ENCODE measurements at places on chromosomes 7 and 10.

- no peak for DNase-seq
Observed at GRCh38 chr10:102302611-102303010, 57.3 kb downstream of the GBF1 start.

- no peak for DNase-seq
Observed at GRCh38 chr10:132458586-132459300, 61.7 kb downstream of the PWWP2B start.

DNA sequence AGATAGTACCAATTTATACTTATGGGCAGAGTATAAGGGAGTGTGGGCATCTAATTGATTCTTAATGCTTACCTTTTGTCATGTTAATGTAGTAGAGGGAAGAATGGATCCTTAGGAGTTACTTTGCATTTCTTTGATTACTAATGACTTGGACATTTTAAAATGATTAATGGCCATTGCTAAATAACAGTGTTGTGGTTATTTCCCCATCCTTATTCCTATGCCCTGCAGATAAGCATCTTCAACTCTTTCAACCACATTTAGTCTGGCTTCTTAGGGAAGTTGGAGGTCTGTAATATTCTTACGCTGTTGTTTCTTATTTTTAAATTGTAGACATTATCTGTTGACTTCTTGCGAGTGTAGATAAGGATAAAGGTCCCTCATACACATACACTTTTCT, 37.2 kb downstream of the KAT6B start:
- DNase-seq: no peak

GRCh38 chr7:131890176-131890575, 333.7 kb upstream of the PODXL start:
- no peak for DNase-seq

DNA sequence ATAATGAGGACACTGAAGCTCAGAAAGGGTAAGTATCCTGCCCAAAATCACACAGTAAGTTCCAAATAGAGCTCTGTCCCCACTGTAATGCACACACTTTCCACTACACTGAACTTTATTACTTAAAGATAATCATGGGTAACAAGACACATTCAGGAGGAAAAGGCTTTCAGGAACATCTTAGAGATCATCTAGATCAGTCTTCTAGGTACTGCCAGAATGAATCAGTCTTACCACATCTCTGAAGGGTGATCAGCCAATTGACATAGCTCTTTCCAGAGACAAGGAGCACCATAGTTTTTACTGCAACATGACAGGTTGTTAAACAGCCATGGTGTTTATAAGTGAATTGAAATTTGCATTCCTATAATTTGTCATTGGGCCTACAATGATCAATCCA, 5.4 kb upstream of the HERPUD2 start:
- DNase-seq: no peak

GRCh38 chr10:79484476-79484875, 27.9 kb upstream of the EIF5AL1 start:
- no peak for DNase-seq

DNA sequence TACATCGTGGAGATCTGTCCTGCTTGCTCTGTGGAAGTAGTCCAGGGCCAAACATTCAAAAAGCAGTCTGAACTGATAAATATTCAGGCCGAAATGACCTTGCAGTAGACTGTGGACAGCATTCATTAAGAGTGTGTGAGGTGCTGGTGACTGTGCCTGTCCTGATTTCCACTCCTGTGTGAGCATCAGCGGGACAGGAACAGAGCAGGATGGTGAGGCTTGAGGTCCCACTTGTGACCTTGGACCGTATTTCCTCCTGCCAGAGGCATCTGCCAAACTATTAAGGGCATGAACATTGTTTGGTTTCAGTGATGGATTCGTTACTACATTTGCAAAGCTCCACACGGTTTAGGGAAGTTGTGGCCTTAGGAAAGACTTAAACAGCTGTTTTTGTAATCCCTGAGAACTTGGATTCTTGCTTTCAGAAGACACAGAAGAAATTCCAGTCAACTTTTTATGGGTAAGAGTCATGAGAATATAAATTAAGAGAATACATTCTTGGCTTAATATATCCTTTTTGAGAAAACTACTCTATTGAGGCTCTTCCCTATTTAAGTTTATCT, 32.8 kb downstream of the CCNY start:
- DNase-seq: no peak

- no peak for DNase-seq
Observed at GRCh38 chr10:86520871-86521677, 518 bp downstream of the WAPL start.

- no peak for DNase-seq
Observed at GRCh38 chr10:114987995-114988394, 50.0 kb downstream of the TRUB1 start.

- no peak for DNase-seq
Observed at GRCh38 chr10:91046869-91047268, 126.0 kb upstream of the ANKRD1 start.

DNA sequence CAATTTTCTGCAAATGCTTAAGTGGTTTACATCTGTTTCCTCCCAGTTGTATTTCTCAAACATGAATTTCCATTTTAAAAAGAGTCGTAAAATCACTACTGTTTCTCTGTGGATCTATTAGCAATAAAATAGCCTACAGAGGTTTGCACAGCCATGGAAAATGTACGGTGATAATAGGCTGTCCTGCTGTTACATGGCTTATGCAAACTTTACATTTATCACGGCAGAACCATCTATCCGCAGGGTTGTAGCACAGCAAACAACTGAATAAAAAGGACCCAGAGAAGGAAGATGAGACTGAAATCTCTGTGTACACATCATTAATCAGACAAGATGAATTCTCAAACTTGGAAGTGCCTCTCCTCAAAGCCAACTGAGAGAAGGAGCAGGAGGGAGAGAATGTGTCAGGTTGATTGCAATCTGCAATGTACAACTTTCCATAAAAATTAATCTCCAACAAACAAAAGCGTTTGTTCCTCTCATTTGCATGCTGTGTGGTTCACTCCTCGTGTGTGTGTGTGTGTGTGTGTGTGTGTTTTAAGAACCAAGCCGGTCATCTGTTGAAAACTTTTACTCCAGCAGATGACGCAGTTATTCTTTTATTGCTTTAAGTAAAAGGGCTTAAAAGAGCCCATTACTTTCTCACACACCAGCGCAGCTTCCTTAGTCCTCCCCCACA, 279.3 kb downstream of the SKAP2 start:
- peak; percentile 98 for DNase-seq

GRCh38 chr7:145036604-145037405, 201.0 kb upstream of the TPK1 start:
- DNase-seq: peak; percentile 2

GRCh38 chr10:110474017-110474416, 23.7 kb upstream of the DUSP5 start:
- DNase-seq: no peak

DNA sequence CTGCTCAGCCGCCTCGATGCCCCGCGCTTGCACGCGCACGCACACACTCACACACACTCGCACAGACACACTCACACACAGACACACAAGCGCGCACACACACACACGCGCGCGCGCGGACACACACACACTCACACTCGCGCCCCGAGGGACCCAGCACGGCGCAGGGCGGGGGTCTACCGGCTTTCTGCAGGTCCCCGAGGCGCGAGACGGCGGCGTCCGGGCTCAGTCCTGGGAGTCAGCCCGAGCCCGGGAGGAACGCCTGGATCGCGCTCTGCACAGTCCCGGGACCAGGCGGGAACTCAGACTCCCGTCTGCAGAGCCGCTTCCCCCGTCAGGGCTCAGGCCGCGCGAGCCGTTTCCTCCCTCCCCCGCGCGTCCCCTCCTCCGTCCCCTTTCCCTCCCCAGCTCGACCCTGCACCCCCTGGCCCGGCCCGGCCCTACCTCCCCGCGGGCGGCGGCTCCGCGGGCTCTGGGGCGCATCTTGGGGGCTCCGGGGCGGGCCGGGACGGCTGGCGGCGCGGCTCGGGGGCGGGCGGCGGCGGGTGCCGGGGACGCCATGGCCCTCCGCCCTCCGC, 464 bp downstream of the DENND2A start:
- DNase-seq: no peak

DNA sequence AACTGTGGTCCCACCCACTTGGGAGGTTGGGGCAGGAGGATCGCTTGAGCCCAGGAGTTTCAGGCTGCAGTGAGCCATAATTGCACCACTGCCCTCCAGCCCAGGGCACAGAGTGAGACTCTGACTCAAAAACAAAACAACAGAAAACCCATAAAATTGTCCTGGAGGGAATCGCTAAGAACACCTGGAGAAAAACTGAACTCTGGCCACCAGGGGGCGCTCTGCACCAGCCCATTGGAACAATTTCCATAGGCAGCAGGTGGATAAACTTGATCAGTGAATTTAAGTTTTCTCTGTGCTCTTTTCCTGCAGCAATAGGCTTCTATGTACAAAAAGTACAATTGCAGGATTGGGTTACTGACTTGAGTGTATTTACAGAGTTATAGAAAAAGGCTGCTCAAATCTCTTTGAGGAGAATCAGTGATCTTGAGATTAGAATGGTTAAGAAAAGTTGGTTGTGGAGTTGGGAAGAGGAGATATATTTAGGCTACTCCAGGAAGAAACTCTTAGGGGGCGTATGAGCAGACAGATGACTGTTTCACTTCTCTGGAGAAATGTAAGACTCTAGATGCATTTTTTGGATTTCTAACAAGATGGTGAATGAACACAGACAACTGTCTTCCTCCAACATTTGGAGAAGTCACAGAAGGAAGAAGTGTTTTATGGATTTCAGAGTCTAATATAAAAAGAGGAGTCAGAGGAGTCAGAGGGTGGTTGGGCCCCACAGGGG, 274.9 kb upstream of the GALNT17 start:
- DNase-seq: no peak

DNA sequence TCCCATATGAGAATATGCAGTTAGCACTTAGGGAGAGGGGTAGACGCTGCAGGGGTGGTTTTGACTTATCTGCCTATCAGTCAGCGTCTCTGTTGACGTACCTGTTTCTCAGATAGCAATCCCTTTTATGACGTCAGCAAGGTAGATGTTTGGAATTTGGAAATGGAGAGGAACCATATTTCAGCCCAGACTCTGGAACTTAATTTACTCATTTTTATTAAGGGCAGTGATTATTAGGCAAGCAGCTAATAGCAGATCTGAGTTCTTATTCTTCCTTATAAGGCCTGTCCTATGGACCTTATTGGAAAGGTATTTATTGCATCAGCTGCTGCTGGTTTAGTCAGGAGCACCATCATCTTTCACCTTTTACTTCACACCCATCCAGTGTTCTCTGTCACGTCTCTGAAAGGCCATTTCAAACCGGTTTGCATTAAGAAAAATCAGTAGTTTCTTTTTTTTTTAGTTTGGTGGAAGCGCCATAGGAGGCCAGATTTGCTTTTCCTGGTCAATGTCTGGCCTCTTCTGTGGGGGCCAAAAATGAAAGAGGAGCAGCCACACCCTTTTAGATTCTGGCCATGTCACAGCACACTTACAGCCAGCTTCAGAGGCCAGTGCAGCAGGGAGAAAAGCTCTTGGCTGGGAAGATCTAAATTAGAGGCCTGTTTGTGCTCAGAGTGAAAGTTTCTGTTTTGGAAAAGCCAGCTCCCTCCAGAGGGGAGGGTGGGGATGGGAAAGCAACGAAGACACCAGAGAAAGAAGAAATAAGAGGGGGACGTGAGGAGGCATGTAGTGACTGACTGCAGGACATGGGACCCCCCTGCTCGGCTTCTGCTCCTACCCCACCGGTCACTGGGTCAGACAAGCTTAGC, 146.3 kb downstream of the TCF7L2 start:
- DNase-seq: no peak

GRCh38 chr7:106405697-106406141, 120.9 kb upstream of the NAMPT start:
- no peak for DNase-seq

DNA sequence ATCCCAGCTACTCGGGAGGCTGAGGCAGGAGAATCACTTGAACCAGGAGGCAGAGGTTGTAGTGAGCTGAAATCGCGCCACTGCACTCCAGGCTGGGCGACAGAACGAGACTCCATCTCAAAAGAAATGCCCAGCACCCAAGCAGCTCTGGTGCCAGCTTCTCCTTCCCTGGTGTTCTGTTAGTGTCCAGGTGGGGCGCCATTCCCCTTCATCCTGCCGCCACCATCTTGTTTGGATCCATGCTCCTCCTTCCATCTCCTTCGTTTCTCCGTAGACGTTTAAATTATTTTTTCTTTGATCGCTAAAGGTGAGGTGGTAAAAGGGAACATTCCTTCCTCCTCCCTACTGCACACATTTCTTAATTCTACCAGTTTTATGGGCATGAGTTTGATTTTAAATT, 30.3 kb downstream of the PROSER2 start:
- DNase-seq: no peak

DNA sequence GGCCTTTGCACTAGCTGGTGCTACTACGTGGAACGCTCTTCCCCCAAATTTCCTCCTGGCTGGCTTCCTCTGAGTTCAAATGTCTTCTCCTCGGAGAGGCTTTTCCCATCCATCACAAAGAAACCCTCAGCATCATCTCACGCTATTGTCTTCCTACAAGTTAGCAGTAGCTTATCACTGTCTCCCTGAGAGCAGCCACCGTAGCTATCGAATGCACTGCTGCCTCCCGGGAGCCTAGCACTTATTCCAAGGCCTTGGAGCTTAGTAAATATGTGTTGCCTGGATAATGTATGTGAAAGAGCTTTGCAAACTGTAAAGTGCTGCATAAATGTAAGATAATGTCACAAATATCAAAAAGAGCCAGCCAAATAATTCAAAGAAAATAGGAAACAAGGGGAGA, 124.4 kb downstream of the KCNMA1 start:
- no peak for DNase-seq

GRCh38 chr10:72069751-72070526, 18.4 kb downstream of the SPOCK2 start:
- no peak for DNase-seq

GRCh38 chr10:63164166-63164623, 31.1 kb downstream of the NRBF2 start:
- no peak for DNase-seq

DNA sequence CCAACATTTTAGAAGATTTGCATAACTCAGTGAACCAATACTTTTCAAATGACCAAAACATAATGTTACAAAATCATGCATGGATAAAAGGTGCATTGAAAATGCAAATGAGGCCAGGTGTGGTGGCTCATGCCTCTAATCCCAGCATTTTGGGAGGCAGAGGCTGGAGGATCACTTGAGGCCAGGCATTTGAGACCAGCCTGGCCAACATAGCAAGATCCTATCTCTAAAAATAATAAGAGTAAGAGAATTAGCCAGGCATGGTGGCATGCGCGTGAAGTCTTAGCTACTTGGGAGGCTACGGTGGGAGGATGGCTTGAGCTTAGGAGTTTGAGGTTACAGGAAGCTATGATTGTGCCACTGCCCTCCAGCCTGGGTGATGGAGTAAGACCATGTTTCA, 33.4 kb downstream of the SCD start:
- no peak for DNase-seq

- no peak for DNase-seq
Observed at GRCh38 chr10:123948030-123948823, 56.6 kb upstream of the CPXM2 start.

DNA sequence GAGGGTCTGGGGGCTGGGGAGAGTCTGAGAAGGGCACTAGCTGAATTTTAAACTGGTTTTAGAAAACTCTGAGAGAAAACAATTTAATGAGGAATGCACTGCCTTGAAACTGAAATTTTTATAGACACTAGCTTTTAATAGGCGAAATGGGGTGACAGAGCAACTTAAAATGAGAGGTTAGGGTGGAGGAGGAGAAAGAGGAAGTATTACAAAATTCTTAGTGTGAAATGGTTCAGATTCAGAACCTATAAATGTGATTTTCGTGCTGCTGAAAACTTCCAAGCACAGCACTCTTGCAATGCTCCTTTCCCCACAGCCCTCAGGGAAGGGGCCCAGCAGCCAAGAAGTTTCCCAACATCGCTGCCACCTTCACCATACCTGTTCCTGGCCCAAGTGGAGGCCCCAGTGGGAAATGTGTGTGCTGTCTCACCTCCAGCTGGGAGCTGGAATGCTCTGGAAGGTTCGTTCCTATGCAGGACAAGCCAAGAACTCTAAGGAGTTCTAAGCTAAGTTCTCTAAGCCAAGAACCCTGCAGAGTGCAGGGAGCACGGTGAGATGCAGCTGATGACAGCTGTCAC, 60.0 kb downstream of the ATXN7L1 start:
- DNase-seq: no peak
